Astrocyte of the cerebellum (primary cell): ENCODE measurements at places on chromosomes 6 and 20.
A peak's percentile ranks its signal among the peaks of the same experiment; 100 is the strongest.

DNA sequence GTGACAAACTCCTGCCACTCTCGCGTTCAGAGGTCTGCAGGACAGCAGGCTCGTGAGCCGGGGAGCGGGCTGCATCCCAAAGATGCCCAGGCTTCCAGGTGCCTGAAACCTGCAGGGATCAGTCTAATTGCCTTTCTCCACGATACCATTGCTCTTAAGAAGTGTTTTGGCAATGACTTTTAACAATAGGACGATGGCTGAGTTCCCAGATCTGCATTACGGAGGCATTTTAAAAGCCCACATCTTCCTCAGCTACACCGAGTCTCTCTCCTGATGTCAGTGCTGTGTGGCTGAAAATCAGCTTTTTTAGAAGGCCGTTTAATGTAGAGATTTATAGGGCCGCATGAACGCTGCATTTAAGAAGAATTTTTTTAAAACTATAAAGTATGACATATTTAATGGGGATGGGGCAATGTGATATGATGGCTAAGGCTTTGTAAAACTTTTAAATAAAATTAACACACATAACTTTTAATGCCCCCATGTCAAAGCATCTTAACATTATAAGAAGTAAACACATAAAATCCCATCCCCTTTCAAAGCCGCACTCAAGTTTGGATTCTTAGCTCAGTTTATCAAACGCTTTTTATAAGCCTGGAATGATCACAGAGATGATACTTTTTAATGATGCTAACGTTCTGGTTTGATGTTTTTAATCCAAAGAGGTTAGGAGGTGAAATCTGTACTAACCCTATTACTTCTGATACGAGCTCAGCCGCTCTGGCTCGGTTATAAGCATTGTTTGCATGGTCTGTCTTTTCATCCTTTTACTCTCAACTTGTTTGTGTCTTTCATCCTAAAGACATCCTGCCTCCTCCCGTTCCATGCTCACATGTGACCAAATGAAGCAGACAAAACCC lies 386.0 kb downstream of the SMOC2 start:
- DNase-seq: no peak

DNA sequence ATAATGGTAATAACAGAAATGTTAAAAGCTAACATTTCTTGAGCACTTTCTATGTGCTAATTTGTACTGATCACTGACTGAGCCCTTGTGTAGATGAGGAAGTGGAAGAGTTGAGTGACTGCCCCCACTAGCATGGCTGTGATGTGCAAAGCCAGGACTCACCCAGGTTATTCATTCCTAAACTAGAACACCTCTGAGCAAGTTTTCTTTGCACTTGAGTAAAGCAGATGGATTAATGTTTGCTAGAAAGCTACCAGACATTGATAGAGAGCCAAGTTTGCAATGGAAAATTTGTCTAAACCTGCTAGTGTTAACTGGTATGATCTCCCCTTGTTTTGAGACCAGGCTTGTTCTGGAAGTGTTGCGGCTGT lies 467.4 kb upstream of the PLCB4 start:
- no peak for DNase-seq

DNA sequence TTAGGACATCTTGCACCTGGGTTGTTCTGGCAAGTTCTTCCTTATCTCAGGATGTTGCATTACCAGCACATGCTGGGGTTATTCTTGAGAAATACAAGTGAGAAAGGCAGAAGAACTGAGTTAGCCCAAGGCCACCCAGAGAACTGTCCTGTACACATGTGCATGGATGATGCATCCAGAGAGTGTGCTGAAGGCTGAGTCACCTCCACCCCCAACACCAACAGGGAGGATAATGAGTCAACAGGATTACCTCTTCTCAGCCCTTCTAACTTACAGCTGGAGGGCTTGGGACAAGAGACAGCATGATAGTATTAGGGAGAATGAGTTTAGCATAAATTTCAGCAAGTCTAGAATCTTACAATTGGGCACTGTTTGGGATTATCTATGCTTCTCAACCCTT lies 8.5 kb downstream of the SCGN start:
- no peak for DNase-seq

DNA sequence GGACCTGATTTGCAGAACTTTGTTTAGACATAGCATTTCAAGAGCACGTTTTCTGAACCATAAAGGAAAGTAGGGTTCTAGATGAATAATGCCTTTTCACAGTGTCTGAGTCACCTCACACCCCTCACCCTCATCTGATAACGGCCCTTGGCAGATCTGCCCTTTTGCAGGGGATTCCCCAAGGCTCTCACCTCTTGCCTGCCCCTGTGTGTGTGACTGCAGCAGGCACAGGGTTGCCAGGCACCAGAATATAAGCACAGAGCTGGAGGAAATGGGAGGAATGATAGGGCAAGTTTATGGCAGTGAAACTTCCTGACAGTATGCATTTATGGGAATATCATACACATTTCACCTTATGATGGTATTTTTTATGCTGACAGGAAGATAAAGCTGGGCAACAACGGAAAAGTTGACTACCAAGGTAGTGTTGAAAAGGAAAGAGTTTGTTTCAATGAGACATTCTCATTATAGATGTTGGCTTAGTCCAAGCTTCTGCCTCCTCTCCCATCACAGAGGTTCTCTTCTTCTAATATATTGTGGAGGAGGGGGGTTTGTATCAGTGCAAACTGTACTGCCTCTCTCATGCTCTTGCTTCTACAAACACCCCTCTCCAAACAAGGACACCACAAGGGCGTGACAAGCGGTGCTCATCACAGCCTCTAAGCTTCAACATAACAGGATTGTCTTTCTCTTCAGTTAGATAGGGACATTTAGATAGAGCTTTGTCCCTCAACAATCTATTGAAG lies 101.5 kb upstream of the BACH2 start:
- no peak for DNase-seq

- no peak for DNase-seq
Observed at GRCh38 chr6:116359131-116359530, 11.6 kb upstream of the DSE start.

DNA sequence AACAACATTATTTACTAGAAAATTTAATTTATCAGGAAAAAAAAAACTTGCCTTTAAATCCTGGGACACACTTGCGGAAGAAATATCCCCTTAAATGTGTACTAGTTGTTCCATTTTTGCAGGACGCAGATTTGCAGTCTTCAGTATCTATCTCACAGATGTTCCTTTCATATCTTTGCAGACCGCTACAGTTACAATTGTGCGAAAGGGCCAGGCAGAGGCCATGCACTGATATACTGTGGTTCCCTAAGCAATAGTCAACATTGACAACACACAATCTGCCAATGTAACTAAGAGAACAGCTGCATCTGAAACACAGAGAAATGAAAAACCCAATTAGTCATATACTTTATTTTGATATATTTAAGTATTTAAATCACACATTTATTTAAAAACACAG lies 411.2 kb downstream of the EYS start:
- no peak for DNase-seq

GRCh38 chr6:14113976-14114375 lies 3.6 kb upstream of the CD83 start:
- no peak for DNase-seq

- DNase-seq: peak; percentile 53
Observed at GRCh38 chr20:24917797-24918578, 31.1 kb upstream of the CST7 start.

GRCh38 chr6:14664112-14664601 lies 546.6 kb downstream of the CD83 start:
- no peak for DNase-seq

DNA sequence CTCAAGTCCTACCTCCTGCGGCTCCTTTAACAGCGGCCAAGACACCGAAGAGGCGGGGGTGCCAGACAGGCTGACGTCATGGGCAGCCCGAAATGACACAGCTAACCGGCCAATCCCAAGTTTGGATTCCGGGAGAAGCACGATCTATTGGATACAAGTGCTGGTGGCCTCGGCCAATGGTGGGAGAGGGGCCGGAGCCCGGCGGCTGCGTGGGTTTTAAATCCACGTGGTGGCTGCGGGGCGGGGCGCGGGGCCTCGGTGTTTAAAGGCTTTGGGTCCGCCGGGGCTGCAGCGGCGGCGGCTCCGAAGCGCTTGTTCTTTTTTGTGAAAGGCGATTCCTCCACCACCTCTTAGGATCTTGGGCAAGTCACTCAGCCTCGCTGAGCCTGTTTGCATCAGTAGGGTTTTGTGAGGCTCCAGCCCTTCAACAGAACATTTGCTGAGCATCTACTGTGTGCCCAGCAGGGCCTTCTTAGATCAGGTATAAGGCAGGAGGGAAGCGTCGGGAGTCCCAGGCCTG lies 8.7 kb upstream of the PMEPA1 start:
- peak; percentile 94 for DNase-seq
